ENCODE measurements at places on chromosomes 2 and 18.

GRCh38 chr2:169808221-169808620 lies 9.6 kb downstream of the SSB start:
- no peak for DNase-seq

GRCh38 chr18:9478545-9478944 lies 3.2 kb downstream of the RALBP1 start:
- no peak for DNase-seq

- DNase-seq = no peak
Observed at GRCh38 chr18:43525169-43525568, 247.9 kb upstream of the SYT4 start.

- no peak for DNase-seq
Observed at GRCh38 chr2:140603416-140603815, 1527.4 kb downstream of the LRP1B start.

GRCh38 chr2:1781291-1782080 lies 37.2 kb upstream of the PXDN start:
- no peak for DNase-seq

GRCh38 chr2:236569573-236569973 lies at the start of gene ACKR3:
Gene ACKR3, plus strand, starts transcription at chr2:236569825. Its CDS starts 10,641 bp downstream, at chr2:236580466.
- DNase-seq = peak; percentile 88

DNA sequence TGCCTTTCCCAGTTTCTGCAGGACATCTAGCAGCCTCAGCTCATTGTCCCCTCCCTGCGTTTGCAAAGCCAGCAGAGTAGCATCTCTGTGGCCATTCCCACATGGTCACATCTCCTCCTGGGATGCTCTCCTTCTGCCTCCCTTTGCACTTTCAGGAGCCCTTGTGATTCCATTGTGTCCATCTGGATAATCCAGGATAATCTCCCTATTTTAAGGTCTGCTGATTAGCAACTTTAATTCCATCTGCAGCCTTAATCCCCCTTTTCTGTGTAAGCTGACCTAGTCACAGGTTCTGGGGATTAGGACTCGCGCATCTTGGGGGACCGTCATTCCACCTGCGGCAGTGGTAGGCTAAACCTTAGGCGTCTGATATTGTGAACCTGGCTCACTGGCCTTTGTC lies 70.7 kb downstream of the NEDD4L start:
- no peak for DNase-seq

DNA sequence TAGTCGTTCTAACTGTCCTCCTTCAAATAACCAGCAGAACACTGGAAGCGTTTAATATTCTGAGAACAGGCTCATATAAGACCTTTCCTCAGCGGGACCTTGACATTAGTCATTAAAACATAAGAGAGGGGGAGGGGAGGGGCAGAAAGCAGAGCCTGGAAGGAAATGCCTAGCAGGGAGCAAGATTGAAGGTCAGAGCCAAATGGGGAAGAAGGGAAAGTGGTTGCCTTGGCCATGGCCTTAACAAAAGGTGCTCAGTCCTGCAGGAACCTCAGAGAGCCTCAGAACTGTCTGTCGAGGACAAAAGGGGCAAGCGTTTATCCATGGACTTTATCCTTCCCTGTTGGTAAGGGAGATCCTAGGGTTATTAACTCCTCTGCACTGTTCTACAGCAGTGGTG lies 856 bp upstream of the PLA2R1 start:
- DNase-seq = no peak

DNA sequence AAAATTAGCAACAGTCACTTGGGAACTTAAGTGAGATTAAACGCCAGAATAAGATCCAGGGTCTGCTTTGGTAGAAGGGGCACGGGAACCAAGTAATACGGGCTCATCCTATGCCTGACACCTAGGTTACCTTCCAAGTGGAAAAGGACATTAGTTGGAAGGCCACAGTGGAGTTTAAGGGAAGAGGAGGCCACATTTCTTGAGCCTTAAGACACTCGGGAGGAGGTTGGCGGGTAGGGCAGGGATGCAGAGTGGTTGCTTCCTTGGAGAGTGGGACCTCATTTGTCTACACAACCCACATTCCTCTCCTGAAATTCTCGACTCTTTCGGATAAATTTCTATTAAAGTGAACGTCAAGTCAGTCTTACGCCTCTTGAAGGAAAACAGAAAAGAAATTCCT lies 510 bp upstream of the DNAH6 start:
- no peak for DNase-seq

DNA sequence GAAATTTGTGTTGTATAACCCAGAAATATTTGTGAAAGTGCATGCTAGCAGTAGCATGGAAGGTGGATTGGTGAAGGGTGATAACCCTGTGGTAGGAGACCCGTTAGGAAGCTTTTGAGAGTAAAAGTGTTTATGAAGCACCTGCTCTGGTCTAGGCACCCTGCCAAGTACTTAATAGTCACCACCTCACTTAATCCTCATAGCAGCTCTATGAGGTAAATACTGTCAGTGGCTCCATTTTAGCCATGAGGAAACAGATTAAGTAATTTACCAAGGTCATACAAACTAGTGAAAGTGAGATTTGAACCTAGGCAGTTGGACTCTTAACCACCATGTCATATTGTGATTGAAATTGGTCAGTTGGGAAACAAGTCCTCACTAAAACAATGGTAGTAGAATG lies 66.8 kb downstream of the TET3 start:
- DNase-seq = no peak

GRCh38 chr2:63588385-63589147 lies at the start of the genes MDH1 and WDPCP:
Gene MDH1, plus strand, starts transcription at chr2:63588963. Its CDS starts 81 bp downstream, at chr2:63589044.
Gene WDPCP, minus strand, starts transcription at chr2:63588477. Its CDS starts 206 bp downstream, at chr2:63588271.
- peak; percentile 99 for DNase-seq

DNA sequence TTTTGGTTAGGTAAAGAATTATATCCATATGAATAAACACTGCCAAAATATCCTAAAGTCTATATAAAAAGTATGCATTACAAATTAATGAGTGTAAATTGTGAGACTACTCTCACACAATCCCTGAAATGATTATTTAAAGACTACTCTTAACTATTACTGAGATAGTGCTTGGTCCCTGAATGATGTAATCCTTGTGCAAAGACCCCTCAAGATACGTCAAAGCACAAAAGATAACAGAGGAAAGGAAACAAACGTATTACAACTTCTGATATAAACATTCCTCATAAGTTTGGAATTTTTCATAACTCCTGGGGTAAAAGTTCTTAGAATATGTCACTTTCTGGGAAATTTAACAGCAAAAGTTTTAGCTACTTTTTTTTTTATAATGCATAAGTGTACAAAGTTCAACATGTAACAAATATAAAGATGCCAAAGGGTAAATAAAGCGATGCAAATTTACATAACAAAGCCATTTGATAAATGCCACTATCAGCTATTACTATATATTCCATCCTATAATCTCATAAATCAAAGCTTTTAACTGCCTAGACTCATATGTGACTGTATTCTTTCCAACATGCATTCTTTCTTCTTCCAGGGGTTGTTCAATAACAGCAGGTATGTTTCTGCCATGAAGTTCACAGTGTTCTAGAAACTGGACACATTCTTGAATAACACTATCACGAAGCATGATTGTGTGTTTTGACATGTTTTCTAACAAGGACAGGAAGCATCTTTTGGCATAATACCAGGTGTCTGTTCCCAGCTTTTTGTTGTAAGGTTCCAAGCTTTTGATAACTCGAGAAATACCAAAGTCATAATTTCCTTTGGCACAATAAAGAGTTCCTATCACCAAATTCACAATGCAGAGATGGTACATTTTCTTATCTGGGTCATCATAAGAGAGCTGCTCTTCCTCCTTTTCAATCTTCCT lies 158.0 kb downstream of the AGPS start:
- DNase-seq = no peak

GRCh38 chr18:75378376-75379315 lies 48.9 kb downstream of the SMIM21 start:
- no peak for DNase-seq

DNA sequence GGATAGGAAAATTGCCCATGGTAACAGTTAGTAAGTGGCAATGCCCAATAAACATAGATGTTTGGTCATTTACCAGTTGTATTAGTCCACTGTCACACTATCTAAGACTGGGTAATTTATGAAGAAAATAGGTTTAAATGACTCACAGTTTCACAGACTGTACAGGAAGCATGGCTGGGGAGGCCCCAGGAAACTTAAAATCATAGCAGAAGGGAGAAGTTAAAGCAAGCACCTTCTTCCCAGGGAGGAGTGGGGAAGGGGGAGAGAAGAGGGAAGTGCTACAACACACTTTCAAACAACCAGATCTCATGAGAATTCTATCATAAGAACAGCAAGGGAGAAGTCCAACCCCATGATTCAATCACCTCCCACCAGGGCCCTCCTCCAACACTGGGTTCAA lies 23.4 kb downstream of the NR4A2 start:
- DNase-seq = no peak

DNA sequence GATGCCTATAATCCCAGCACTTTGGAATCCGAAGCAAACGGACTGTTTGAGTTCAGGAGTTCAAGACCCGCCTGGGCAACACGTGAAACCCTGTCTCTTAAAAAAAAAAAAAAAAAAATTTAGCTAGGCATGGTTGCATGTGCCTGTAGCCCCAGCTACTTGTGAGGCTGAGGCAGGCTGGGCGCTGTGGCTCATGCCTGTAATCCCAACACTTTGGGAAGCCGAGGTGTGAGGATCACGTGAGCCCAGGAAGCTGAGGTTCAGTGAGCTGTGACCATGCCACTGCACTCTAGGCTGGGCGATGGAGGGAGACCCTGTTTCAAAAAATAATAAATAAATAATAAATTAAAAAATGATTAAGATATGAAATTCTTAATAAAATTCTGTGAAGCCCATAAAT lies 9.0 kb upstream of the STRN start:
- no peak for DNase-seq
